ENCODE measurements at places on chromosomes 1 and 21. TPM values are rescaled to one million over a fixed set of nuclear protein-coding genes. Genes with fewer than 3 reads are reported as not detected.

ITLN2 gene
- not detected for polyA plus RNA-seq

FCGR2B gene
- 0.05 TPM for polyA plus RNA-seq

RYR2 gene
- polyA plus RNA-seq: under 0.01 TPM

CD1D gene
- not detected for polyA plus RNA-seq

TMEM269 gene
- polyA plus RNA-seq: 0.08 TPM

ATAD3C gene
- polyA plus RNA-seq: 0.38 TPM

TMED5 gene
- 24.2 TPM for polyA plus RNA-seq

SLAMF9 gene
- 0.19 TPM for polyA plus RNA-seq

AADACL4 gene
- 0.32 TPM for polyA plus RNA-seq

KRTAP10-11 gene
- not detected for polyA plus RNA-seq

KAZN gene
- polyA plus RNA-seq: 7.7 TPM

ESRRG gene
- polyA plus RNA-seq: 0.26 TPM

WNT3A gene
- not detected for polyA plus RNA-seq

GABPA gene
- 7.9 TPM for polyA plus RNA-seq

DPH2 gene
- 76.9 TPM for polyA plus RNA-seq

HAO2 gene
- not detected for polyA plus RNA-seq

NSL1 gene
- polyA plus RNA-seq: 22.5 TPM

PRAMEF17 gene
- not detected for polyA plus RNA-seq

DMRTA2 gene
- polyA plus RNA-seq: not detected

CD101 gene
- 0.08 TPM for polyA plus RNA-seq

DNAI4 gene
- 1.9 TPM for polyA plus RNA-seq

TCEANC2 gene
- polyA plus RNA-seq: 4.7 TPM

SPRR2B gene
- not detected for polyA plus RNA-seq

AIRE gene
- polyA plus RNA-seq: not detected

AQP10 gene
- 0.02 TPM for polyA plus RNA-seq

TFF2 gene
- not detected for polyA plus RNA-seq

LAMTOR5 gene
- 442 TPM for polyA plus RNA-seq

FCRLB gene
- 2.0 TPM for polyA plus RNA-seq

RAB25 gene
- polyA plus RNA-seq: not detected

AGBL4 gene
- 0.07 TPM for polyA plus RNA-seq

EFNA1 gene
- 14.4 TPM for polyA plus RNA-seq

TTC22 gene
- not detected for polyA plus RNA-seq

KLF17 gene
- 0.21 TPM for polyA plus RNA-seq

PYHIN1 gene
- polyA plus RNA-seq: not detected

HSF2BP gene
- polyA plus RNA-seq: 1.1 TPM

LAPTM5 gene
- polyA plus RNA-seq: 1.1 TPM

PLCH2 gene
- 0.08 TPM for polyA plus RNA-seq

PSEN2 gene
- polyA plus RNA-seq: 31.6 TPM

F13B gene
- not detected for polyA plus RNA-seq

WNT9A gene
- 0.36 TPM for polyA plus RNA-seq

XCL2 gene
- polyA plus RNA-seq: not detected

LCE1D gene
- polyA plus RNA-seq: not detected

TAS1R1 gene
- polyA plus RNA-seq: not detected

KCNH1 gene
- 0.08 TPM for polyA plus RNA-seq

FCRL1 gene
- polyA plus RNA-seq: not detected

TCP10L gene
- 0.08 TPM for polyA plus RNA-seq

BEND5 gene
- polyA plus RNA-seq: 4.3 TPM

VSIG8 gene
- polyA plus RNA-seq: not detected

AIM2 gene
- polyA plus RNA-seq: 1.1 TPM

PAQR7 gene
- 7.0 TPM for polyA plus RNA-seq

EPHX1 gene
- polyA plus RNA-seq: 45.7 TPM
